Activated T-cell treated with anti-CD3 and anti-CD28 coated beads for 48 hours (primary cell): ENCODE measurements at places on chromosomes 13 and 19.

GRCh38 chr19:37583340-37583739 lies 11.3 kb downstream of the ZNF571 start:
- DNase-seq: no peak

- DNase-seq: no peak
Observed at GRCh38 chr13:30325668-30326067, 18.3 kb upstream of the KATNAL1 start.

DNA sequence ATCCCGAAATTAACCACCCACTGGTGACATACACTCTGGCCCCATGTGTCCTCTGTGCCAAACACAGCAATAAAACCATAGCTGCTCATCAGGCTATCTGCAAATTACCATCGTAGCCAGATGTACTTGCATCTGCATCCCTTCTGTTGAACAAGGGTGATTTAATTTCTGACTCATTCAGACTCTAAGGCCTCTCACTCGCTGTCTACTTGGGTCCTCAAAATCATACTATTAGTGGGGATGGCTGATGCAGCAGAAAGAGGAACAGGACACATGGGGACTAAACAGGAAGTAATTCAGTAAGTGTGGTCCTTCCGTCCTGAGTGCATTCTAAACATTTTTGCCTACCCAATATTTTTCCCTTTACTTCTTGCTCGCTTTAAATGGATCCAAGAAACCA lies 2275.0 kb upstream of the PCDH20 start:
- DNase-seq: no peak

DNA sequence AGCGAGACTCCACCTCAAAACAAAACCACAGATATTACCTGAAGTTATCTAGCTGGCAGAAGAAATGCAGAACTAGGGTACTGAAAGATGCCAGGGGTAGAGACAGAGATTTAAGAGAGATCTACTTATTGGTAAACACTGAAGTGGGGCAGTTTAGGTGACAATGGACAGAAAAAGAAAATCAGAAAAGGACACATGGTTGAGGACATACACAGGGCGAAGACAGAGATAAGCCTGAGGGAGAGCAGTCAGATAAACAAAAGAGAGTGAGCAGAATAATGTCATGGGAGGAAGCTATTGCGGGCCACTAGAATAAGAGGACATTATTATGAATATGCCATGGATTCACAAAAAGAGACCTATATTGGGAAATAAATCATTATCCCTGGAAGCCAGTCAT lies 3.3 kb downstream of the NEK5 start:
- DNase-seq: no peak

DNA sequence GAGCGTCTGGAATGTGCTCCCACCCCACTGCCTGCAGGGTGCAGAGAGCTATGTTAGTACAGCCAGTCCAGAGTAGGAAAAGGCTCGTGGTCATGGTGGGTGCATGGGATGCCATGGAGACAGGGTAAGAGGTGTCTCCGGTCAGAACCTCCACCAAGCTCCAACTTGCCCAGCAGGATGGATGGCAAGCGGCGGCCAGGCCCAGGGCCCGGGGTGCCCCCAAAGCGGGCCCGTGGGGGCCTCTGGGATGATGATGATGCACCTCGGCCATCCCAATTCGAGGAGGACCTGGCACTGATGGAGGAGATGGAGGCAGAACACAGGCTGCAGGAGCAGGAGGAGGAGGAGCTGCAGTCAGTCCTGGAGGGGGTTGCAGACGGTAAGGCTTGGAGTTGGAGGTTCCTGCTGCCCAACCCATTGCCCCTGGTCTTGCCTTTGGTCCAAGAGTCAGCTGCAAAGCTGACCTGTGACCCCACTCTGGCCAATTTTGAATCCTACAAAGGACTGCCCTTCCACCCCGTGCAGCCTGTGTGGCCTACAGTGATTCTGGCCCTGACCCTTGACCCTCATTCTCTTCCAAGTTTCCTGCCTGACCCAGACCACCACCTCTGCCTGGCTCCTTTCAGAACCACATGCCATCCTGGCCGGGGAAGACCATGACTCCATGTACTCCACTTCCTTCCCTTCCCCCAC lies 14.7 kb downstream of the POLD1 start:
- DNase-seq: no peak

DNA sequence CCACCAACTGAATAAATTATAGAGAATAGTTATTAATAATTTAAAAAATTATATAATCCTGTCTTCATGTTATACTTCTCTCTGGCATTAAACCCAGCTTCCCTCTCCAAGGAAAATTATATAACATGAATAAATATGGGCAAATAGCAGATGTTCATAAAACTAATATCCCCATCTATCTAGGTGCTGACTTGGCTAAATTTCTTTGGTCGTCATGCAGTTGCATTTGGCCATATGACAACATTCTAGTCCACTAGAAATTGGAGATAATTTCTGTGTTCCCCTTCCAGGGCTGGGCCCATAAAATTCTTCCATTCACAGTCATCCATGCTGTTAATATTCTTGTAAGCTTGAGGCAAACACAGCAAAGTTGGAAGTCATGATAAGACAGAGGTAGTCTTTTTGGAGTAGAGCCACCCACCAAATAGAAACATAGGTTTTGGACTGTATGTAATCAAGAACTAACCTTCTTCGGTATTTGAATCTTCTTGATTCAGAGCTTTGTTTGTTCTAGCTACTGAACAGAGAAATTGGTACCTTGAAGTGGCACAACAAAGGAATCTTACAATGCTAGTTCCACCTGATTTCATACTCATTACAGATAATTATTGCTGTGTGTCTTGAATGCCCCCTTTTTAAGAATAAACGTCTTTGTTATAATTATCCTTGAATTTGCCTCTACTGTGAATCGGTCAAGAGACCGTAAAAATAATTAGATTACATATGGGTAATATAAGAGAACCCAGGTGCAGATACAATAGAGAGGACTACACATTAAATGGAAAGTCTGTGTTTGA lies 678.5 kb upstream of the PCDH20 start:
- DNase-seq: no peak

GRCh38 chr13:103081435-103081834 lies 15.2 kb upstream of the SLC10A2 start:
- DNase-seq: no peak

DNA sequence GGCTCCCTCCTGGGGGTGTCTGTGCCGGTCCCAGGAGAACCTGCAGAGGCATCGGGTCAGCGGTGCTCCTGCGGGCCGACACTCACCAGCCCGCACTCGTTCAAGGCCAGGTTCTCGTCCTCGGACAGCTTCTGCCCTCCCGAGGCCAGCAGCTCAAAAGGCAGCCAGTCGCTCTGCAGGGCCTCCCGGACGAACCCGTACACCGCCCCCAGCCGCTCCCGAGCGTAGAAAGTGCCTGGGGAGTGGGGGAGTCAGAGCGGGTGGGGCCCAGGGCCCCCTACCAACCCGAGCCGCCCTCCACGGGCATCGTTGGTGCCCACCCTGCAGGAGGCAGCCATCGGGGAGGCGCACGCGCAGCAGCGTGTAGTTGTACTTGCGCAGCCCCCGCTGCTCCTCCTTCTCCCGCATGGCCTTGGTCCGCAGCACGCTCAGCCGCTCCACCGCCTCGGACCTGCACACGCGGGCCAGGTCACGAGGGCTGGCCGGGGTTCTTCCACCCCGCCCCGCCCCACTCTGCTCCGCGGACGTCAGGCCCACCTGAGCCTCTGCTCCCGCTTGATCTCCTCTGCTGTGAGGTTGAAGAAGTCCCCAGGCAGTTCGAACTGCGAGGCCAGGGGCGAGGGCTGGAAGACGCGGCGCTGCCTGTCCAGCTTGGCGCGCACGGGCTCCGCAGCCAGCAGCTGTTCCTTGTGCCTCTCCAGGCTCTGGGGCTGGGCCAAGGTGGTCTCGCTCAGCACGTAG lies 11.5 kb downstream of the UBXN6 start:
- no peak for DNase-seq

GRCh38 chr13:71785361-71785760 lies 81.6 kb downstream of the DACH1 start:
- no peak for DNase-seq

DNA sequence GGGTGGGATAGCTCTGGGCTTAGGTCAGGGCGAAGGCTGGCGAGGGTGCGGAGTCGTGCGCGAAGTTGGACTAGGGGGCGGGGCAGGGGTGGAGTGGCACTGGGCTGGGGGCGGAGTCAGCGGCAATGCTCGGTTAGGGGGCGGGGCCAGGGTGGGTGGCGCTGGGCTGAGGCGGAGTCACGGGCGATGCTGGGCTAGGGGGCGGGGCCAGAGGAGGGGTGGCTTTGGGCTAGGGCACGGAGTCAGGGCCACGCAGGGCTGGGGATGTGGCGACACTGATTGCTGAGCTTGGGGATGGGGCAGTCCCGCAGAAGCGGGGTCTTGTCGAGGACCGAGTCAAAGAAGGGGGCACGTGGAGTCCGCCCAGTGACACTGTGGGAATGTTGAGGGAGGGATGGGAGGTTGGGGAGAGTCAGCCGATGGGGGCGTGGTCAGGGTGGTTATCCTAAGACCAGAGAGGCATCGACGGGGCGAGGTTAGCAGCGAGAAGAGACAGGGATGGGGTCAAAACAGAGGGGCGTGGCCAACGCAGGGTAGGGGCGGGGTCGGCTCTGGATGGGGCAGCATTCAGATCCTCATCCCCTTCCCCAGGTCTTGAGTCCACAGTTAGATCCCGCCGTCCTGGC lies 8.7 kb downstream of the HOMER3 start:
- peak; percentile 87 for DNase-seq

- no peak for DNase-seq
Observed at GRCh38 chr13:93466502-93467036, 240.0 kb downstream of the GPC6 start.

- no peak for DNase-seq
Observed at GRCh38 chr19:49874503-49875157, 2.5 kb downstream of the AKT1S1 start.

DNA sequence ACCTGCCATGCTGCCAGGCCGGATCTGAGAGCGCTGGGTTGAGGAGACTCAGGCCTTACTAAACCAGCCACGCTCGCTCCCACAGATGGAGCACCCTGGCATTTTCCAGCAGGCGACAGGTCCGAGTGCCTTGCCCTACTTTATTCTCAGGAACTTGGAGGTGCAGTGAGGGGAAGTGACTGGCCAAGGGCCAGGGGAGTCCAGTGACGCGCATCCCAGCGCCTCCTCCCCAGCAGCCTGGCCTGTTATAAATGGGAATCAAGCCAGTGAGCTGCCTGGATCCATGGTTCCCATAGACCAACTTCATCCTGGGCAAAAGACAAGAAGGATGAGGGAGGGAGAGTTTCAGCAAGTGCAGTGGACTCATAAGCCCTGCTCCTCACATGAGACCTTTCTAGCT lies 35.5 kb downstream of the TMED1 start:
- DNase-seq: no peak

DNA sequence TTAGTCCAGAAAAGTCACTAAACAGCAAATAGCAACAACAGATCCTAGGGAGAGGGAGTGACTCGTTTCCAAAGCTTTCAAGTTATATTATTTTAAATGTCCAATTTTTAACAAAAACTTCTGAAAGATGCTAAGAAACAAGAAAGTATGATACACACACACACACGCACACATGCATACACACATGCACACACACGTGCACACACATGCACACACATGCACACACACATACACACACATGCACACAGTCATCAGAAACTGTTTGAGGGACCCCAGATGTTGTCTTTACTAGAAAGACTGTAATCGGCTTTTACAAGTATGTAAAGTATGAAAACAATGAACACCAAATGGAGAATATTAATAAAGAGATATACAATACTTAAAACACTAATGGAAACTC lies 825.4 kb downstream of the UQCRFS1 start:
- no peak for DNase-seq

DNA sequence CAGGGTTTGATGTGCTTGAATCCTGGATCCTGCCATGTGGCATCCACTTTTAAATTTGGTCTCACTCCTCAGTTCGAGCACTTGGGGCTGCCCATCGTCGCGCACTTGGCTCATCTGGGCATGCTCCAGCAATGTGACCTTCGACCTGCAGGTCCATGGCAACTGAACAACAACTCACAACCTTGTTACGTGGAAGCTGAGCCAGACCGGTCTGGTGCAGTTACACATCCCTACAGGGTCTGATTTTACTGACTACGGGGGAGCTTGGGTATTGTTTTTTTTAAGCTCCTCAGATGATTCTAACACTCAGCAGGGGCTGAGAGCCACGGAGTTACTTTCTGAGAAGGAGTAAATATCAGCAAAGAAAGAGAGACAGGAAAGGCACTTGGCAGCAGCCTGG lies 769.6 kb downstream of the UQCRFS1 start:
- no peak for DNase-seq

GRCh38 chr19:35755131-35755549 lies 1.7 kb downstream of the HSPB6 start:
- no peak for DNase-seq

DNA sequence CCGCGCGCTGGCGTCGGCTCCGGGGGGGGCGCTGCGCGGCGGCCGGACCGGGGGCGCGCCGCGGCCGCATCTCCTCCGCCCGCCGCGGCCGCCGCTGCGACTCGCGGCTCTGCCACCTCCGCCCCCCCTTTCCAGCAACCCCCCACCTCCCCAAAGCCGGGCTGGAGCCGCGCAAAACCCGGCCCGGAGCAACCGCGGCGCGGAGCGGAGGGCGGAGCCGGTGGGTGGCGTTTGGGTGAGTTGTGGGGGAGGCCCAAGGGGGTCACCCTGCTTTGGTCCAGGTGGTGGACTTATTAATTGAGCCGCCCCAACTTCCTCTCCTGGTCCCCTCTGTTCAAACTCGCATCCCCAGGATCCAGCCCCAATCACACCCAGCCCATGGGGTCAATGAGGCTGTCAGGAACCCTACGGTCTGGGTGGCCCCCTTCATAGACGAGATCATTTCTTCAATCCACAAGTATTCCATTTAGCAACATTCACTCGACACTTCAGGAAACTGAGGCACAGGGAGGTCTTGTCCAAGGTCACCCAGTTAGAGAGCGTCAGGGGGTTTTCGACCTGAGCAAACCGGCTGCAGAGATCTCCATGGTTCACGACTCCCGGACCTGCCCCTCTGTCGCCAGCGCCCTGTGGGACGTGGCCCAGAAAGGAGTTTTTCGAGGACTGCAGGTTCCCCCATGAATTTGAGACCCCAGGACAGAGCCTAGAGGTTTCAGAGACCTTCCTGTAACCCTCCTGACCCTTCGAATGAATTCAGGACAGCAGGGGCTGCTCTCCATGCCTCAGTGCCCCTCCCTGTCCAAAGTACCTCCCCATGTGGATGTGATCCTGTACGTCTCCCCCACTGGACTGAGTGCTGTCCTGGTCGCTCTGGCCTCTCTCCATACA lies 22.4 kb upstream of the SEMA6B start:
- DNase-seq: no peak

- DNase-seq: no peak
Observed at GRCh38 chr19:55299991-55300390, 16.2 kb downstream of the BRSK1 start.

DNA sequence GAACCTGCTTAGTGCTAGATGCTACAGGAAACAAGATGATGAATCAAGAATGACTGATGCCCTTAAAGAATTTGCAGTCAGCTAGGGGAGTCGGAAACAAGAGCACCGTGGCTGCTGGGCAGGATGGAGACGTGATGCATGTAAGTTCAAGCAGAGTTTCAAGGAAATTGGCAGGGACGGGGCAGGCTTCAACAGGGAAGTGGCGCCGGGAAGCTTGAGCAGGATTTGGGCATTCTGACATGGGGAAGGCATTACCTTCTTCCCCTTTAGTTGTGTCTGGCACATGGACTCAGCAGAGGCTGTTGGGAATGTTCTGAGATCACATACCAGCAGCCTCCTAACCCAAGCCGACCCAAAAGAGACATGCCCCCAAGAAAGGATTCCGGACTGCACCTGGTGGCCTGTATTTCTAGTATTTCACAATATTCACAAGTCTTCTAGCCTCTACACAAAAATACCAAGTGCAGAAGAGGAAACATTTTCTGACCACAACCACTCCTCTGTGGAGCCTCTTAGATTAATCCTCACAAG lies 138.2 kb downstream of the CRYL1 start:
- DNase-seq: no peak

- peak; percentile 44 for DNase-seq
Observed at GRCh38 chr19:3509566-3509989, 3.5 kb downstream of the FZR1 start.

- DNase-seq: no peak
Observed at GRCh38 chr13:98405107-98405571, 171.8 kb downstream of the STK24 start.
